ENCODE measurements at places on chromosomes 16 and 17.

DNA sequence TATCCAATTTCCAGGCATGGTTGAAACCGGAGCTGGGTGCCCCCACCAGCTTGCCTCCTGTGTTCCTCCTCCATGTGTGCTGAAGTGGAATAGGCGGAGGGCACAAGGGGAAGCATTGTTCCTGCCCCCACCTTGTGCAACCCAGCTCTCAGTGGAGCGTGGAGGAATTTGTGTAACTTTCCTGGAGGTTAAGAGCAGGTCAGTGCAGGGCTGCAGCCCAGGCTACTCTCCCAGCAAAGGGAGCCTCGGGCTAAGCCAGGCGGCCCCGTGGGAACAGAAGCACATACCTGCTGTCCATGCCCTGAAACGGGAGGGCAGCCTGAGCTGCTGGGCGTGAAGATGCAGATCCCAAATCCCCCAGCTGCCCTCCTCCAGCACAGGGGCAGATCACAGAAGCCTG, 158.8 kb upstream of the LHX1 start:
- no peak for DNase-seq

DNA sequence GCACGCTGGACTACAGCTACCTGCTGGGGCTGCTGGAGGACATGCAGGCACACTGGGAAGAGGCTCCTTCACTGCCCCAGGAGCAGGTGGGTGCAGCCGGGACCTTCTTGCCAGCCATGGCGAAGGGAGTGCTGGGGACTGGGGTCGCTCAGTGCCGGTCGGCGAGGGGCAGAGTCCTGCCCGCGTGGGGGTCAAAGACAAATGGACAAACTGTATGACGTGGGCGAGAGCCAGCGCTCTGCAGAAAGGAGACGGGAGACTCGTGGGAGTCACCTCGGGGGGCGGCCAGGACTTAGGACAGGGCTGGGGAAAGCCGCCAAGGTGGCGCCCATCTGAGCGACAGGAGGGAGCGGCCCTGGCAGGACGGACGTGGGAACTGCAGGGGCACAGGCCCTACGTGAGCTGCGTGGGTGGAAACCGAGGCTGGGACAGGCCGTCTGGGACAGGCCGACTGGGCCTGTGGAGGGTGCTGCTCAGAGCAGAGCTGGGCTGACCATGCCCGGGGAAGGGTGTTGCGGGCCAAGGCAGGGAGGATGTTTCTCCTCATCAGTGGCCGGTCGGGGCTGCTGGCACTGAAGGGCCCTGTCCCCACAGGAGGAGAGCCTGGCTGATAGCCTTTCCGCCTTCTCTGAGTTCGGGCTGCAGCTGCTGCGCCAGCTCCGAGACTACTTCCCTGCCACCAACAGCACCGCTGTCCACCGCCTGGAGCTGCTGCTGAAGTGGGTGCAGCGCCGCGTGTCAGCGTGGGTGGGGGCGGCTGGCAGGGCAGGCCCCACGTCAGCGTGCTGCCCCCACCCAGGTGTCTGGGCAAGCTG, 8.0 kb downstream of the TSR3 start:
- no peak for DNase-seq

- no peak for DNase-seq
These were observed 7.9 kb upstream of the PLEKHG4 start for GRCh38 chr16:67271446-67271845.

- DNase-seq, result no peak
These were observed 3.8 kb upstream of the XYLT1 start for GRCh38 chr16:17474572-17474971.

DNA sequence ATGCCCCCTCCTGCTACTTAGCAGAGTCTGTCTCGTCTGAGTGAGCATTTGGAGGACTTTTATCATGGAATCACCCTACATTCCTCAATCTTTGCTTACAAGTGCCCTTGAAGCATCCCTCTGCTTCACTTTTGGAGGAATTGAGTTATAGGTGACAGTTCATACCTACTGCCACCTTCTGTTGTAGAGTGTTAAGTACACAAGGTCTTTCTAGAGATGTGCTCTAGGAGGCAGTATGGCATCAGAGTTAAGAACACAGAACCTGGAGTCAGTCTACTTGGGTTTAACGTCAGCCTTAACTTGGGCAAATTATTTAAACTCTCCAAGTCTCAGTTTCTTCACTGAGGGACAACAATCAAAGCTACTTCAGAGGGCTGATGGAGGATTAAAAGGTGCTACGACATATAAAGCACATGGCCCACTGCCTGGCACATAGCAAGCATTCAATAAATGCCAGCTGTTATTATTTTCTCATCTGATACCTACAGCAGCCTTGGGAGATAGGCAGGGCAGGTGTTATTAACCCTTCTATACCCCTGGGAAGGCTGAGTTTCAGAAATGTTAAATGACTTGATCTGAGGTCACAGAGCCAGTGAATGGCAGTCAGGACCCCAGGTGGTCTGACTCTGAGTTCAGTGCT, 62.2 kb downstream of the UTP18 start:
- DNase-seq, result no peak

DNA sequence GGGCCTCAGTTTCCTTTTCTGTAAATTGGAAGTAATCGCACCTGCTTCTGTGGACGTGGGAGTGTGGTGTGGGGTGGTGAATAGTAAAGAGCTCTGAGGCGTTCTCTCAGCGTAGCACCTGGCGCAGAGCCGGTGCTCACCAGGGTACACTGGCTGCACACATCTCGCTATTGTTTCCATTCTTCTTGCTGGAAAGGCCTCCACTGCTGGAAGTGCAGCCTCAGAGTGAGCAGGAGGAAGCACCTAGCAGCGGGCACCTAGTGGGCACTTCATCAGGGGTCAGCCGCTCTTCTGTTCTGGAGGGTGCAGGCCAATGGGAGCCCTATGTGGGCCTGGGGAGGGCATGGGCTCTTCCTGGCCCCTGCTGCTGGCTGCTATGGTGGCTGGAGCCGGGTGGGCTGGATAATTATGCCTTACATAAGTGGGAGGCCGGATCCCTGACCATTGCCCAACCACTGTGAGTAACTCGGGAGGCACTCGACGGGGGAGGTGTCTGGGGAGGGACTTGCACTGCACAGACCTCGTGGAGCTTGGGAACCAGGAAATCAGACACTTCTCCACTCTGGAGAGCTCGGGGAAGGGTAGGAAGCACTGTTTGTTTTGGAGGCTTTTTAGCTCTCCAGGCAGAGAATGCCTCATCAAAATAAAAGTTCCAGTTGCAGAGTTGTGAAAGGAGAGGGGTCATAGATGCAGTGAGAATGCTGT, 1.7 kb downstream of the MAP2K3 start:
- DNase-seq, result peak; percentile 91

GRCh38 chr17:81461607-81462500, 50.7 kb downstream of the ACTG1 start:
- DNase-seq, result no peak

- DNase-seq, result no peak
These were observed 94.2 kb upstream of the CREBBP start for GRCh38 chr16:3974751-3975150.

- peak; percentile 95 for DNase-seq
These were observed 27.5 kb downstream of the OMG start for GRCh38 chr17:31269578-31269983.

DNA sequence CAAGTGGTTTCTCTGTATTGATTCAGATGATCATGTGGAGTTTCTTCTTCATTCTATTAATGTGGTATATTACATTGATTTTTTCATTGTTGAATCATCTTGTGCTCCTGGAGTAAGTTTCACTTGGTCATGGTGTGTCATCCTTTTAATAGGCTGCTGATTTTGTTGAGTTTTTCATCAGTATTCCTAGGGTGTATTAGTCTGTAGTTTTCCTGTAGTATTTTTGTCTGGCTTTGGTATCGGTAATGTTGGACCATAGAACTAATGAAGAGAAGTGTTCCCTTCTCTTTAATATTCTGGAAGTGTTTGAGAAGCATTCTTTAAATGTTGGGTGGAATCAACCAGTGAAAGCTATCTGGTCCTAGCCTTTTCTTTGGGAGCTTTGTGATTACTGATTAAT, 99.0 kb downstream of the OMG start:
- no peak for DNase-seq

DNA sequence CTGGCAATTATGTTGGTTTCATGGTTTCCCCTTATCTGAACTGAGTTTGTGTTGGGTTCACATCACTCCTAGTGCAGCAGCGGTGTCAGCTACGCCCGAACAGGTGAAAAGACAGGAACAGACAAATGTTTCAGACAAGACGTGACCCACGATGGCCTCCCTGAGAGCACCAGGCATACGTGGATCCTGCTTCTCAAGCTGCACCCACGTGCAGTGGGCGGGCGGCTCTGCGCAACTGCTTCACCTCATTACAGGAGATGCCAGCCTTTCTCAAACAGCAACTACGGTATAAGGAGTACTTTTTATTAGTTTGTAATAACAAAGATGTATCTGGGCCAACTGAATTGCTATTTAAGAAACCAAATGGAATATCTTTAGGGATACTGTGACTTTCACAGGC, 32.8 kb upstream of the SLC38A8 start:
- no peak for DNase-seq

DNA sequence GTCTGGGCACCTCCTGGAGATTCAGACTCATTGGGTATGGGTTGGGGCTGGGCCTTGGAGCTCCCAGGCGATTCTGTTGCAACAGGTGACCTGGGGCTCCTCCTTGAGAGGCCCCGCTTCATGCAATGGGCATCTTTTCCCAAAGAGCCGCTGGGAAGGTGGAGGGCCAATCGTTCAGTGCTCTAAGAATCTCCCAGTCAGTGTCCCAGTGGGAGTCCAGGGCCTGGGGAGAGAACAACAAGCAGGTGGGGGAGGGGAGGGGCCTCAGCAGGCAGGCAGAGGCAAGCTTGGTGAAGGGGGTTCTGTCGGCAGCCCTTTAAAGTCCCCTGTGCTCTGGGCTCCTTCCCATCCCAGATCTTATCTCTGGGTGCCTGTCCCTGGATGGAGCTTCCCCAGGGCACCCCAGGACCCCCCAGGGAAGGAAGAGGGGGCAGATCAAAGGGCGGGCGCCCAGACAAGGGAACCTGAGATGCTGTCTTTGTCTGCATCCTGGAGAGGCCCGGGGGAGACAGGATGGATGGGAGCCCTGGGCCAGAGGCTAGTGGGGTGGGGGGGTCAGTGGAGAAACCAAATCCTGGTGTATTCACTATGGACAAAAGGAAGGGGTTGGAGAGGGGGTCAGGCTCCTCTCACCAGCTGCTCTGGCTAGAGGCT, 30.5 kb upstream of the NXPH3 start:
- no peak for DNase-seq

GRCh38 chr16:2350500-2350899, 10.0 kb upstream of the ABCA3 start:
- DNase-seq, result no peak

DNA sequence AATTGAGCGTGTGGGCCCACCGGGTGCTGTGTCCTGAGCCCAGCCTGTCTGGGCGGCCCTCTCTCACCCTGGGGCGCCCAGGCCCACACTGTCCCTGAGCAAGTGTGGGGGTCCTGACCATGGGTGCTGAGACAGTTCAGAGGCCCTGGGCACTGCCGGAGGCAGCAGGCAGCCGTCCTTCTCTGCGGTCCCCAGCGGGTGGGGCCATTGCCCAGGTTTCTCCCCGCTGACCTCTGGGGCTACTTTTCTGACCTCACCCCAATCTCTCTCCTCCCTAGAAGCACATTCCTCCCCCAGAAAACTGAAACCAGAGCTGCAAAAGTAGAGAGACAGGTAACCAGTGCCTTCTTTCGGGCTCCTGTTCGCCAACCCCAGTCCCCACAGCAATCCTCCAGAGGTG, 36.0 kb upstream of the PVALEF start:
- no peak for DNase-seq

DNA sequence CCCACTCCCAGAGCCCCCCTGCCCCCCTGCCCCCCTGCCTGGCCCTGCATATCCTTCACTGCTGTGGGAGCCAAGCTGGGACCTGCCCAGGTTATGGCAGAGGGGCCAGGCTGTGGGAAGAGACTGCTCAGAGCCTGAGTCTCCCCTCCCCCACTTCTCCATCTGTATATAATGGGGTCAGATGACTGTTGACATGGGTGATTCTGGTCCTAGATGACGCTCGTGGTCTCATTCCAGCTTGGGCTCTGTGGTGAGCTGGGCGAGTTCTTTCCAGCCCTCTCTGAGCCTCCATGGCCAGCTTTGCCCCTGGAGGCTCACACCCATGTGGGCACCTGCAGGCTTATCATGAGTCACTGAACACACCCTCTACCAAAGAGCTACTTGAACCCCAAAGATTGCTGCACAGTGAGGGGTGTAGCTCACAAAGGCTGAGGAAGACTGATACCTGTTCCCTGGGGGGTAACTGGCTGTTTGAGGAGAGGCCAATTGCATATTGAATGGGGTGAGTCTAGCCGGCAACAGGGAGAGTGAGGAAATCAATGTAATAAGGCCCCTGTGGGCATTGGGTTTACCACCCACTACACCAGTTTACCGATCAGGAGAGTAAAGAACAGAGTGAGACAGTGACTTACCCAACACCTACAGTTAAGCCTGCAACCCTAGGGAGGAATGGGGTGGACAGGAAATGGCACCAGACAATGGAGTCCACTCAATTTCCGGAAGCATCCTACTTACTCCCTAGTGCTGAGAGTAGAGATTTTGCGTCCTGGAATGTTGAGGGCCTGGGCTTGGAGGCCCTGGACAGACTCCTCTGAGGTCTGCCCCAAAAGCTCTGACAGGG, 4.2 kb upstream of the SREBF1 start:
- DNase-seq, result no peak

GRCh38 chr17:42072323-42073187, 22.2 kb upstream of the C17orf113 start:
- DNase-seq, result no peak

GRCh38 chr17:48278760-48279491, 151.1 kb downstream of the SKAP1 start:
- no peak for DNase-seq

GRCh38 chr16:22886927-22887326, 73.0 kb downstream of the HS3ST2 start:
- DNase-seq, result no peak

DNA sequence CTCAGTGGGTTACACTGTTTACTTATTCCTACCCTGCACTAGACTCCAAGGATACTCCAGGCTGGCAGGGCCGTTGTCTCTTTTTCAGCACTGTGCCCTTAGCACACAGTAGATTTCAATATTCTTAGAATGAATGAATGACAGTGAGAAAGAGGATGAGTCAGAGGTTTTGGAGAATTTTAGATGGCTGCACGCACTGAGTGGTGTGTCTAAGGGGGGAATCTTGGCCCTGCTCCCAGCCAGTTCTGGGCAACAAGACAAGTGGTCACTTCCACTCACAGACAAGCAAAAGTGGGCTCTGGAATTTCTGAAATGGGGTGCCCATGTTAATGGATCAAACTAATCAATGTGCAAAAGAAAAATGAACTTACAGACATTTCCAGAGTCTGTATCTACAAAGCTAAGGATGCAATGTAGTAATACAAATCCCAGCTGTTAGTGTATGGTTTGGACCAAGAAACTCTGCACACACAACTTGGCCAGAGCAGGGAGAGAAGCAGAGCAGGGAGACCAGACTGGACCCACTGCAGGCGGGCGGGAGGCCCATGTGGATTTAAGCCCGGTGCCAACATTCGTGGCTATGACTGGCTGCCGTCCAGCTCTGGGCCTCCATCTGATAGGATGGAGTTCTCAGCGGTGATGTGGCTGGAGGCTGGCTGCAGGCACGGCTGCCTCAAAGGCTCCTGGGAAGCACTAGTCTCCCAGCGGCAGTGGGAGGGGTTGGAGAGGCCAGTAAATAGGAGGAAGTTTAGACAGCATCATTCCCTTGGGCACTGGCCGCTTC, 95.6 kb upstream of the CDYL2 start:
- DNase-seq, result no peak

GRCh38 chr17:46056800-46057304, 57.8 kb downstream of the STH start:
- DNase-seq, result peak; percentile 74

- peak; percentile 57 for DNase-seq
These were observed 42.5 kb downstream of the YPEL2 start for GRCh38 chr17:59373882-59374495.
